ENCODE measurements at places on chromosomes 2 and 18.

- no peak for DNase-seq
These were observed 579 bp downstream of the LOXL3 start for GRCh38 chr2:74552914-74553811.

DNA sequence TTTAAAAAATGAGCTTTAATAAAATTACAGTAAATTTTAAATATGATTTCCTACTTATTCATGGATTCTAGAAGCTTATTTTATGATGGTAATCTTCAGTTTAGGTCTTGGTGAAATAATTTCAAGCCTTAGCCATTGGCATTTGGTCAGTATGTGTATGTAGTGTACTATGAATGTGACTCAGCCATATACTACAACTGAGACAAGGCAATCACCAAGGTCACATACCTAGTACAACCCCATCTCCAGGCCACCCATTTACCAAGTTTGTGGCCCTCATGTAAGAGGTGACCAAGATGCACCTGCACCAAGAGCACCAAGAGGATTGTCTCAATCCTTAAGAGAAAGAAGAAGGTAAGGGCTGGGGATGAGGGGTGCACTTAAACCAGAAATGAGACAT, 54.8 kb upstream of the FRZB start:
- DNase-seq, result no peak

DNA sequence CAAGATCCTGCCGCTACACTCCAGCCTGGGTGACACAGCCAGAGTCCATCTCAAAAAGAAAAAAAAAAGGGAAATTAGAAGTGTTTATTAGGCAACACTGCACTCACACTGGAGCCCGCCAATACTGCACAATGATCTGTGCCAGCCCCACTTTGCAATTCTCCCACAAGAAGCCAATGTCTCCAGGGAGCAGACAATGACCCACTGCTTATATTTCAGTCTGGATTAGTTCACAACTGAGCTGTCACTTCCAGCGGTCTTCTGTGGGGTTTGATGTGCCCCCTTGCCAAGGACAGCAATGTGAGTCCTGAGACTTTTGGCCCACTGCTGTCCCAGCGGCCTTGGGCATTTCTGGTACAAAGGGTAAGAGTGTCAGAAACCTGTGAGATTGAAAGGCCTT, 85.6 kb upstream of the PPM1B start:
- DNase-seq, result no peak

DNA sequence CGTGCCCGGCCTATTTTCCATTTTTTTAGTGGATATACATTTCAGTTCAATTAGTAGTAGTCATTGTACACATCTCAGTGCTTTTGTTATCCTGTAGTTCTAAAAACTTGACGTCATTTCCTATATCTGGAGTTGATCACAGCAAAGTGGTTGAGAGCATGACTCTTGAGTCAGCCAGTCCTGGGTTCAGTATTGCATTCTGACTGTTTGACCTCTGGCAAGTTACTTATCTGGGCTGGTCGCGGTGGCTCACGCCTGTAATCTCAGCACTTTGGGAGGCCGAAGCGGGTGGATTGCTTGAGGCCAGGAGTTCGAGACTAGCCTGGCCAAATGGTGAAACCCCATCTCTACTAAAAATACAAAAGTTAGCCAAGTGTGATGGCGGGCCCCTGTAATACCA, 50.4 kb upstream of the PPM1B start:
- no peak for DNase-seq

GRCh38 chr2:67880291-67880761, 182.5 kb downstream of the C1D start:
- peak; percentile 14 for DNase-seq

DNA sequence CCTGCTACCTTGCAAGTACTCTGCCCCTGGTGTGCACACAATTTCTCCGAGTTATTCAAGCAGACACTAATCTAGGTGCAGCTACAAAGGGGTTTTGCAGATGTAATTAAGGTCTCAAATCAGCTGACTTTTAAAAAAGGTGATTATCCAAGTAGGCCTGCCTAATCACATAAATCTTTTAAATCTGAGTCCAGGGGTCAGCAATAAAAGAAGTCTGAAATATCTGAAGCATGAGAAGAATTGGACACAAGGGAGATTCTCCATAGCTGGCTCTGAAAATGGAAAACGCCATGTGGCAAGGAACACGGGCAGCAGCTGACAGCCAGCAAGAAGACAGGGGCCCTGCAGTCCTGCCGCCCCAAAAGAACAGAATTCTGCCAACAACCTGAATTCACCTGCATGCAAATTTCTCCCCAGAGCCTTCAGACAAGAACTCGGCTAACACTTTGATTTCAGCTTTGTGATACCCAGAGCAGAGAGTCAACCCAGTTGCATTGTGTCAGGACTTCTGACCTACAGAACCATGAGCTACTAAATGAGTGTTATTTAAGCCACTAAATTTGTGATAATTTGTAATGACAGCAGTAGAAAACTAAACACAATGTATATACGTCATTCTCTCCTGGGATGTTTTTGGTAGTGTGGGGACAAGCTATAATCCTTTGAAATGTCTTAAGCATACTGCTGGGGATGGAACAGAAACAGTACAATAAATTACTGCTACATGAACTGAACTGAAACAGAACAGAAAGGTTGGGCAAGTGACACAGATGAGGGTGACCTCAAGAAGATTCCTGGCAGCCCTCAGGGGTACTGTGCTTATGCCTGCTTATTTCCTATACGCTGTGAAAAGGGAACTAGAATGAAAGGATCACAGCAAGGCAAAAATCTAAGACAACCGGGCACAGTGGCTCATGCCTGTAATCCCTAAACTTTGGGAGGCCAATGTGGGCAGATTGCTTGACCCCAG, 3.2 kb downstream of the INO80C start:
- DNase-seq, result no peak

DNA sequence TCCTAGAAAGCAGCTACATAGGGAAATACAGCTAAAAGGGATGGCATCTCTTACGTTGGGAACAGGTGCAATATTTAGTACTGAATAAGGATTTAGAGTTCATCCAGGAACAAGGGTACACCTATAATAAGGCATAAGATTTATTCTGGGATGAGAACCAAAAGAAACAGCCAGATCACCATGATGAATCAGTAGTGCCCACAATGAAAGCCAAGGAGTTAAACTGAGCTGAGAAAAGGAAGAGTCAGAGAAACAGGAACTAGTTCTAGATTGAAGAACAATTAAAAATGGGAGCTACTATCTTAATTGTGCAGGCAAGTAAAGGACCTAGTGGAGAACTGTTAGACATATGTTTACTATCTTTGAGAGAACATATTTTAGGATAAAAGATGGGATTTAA, 692.3 kb downstream of the LRP1B start:
- DNase-seq, result no peak

- DNase-seq, result no peak
These were observed 466.6 kb upstream of the ETAA1 start for GRCh38 chr2:66930339-66931220.

Measured in A673 (cell line).